Cortex of kidney (tissue), 1 donor: ENCODE measurements at places on chromosomes 6 and 20.

DNA sequence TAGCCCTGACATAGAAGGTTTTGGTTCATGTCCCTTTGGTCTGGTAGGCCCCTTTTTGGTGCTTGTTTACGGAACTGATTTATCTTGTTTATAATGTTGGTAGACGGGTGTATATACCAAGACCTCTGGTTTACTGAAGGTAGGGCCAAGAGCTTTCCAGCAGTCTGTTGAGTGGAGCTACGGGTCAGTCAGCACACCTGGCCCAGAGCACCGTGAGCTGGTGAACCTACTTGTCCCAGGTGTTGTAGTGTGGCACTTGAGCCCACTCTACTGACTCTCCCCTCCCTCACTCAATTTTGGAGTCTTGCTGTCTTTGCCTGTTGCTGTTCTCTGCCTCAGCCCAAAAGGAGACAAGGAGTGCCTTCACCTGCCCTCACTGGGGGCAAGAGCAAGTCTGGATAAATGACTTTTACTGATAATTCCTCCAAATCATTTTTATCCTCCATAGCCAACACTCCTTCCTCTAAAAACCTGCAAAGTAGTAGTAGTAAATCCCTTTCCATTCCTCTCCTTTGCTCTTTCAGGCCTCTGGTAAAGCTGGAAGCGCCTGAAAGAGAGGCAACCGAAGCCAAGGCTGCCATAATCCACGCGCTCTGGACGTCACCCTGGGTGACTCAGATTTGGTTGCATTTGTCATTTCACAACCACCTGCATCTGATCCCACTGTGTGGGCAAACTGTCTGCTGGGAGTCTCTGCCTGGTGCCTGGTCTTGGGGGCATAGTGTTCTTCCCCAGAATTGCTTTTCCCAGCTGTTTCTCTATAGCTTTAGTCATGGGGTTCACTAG, 22.2 kb downstream of the RREB1 start:
- DNase-seq, result no peak

GRCh38 chr6:27141529-27142015, 105.9 kb upstream of the PRSS16 start:
- DNase-seq, result no peak

- DNase-seq, result no peak
These were observed 5.0 kb downstream of the GCNT2 start for GRCh38 chr6:10526156-10526555.

GRCh38 chr6:22149501-22150367, 147.1 kb downstream of the PRL start:
- no peak for DNase-seq

GRCh38 chr6:71347119-71347518, 58.5 kb downstream of the OGFRL1 start:
- no peak for DNase-seq

DNA sequence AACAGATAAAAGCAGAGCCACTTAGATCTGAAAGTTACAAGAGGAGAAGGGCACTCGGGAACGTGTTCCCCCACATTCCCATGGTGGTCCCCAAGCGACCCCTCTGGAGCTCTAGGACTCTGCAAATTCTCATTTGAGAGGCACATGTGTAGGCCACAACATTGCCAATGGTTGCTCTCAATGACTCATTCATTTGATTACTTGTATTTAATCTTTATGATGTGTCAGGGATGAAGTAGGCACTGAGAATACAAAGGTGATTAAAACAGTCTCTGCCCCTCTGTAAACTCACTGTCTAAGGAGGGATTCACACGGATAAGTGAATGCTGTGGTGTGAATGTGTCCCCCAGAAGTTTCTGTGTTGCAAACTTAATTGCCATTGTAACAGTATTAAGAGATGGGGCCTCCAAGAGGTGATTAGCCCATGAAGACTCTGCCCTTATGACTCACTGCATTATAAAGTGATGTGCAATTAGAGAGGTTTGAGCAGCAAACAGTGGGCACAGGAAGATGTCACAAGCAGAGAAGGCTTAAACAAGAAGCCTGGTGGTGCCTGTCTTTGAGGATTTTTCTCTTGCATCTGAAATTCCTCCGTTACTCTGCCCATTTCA, 34.0 kb upstream of the TRAM2 start:
- DNase-seq, result no peak

DNA sequence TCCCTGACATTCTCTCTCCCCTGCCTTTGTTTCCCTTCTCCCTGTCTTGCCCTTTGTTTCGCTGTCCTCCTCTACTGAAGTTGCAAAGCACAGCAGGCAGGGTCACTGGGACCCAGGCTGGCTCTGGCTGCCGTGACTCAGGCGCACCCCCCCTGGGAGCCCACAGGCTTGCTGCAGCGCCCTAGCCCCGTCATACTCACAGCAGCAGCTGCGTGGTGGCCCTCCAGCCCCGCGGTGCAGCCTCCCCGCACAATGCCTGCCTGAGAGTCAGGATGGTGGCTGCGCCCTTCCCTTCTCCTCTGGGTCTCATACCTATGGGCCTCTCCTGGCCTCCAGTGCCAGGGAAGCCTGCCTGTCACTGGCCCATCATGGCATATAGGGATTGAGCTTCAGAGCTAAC, 41.7 kb downstream of the TXNDC5 start:
- no peak for DNase-seq

- DNase-seq, result no peak
These were observed 74.4 kb downstream of the HDGFL1 start for GRCh38 chr6:22643780-22644179.

DNA sequence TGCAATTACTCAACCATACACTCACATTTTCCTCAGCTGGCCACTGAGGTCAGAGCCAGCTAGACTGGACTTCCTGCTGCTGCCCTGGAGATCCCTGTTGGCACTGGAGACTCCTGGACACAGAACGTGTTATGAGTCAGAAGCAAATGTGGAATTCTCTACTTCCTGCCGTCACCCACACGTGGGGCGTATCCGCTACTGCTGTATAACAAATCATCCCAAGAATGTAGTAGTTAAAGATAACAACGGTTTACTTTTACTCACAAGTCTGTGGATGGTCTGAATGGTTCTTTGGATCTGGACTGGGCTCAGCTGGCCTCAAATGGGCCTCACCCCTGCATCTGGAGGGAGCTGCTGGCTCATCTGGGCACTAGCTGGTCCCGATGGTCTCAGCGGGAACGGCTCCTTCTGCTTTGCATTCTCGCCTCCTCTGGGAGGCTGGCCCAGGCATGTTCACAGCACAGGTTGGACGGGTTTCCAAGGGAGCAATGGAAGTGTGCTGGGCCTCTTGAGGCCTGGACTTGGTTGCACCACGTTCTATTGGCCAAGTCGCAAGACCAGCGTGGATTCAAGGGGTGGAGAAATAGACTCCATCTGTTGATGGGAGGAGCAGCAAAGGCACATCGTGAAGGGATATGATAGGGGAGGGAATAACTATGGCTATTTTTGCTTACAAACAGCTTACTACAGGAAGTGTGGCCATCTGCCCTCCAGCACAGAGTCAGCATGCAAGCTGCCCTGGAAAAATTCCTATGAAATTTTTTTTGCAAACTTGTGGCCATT, 118.5 kb downstream of the SNX5 start:
- DNase-seq, result no peak

DNA sequence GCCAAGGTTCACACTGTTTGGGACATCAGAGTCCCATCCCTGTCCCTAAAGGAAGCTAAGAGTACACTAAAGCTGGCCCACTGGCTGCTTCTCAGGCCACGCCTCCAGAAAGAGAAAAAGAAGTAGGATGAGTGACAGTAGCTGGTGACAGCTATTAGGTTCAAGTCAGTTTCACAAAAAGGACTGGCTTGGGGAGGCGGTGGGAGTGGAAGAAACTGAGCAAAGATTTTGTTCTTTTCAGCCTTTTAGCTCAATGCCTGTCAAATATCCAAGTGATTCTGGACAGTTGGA, 374.7 kb downstream of the ZFAND3 start:
- DNase-seq, result no peak

- peak; percentile 58 for DNase-seq
These were observed 30.4 kb downstream of the ZC3H12D start for GRCh38 chr6:149454346-149454848.

DNA sequence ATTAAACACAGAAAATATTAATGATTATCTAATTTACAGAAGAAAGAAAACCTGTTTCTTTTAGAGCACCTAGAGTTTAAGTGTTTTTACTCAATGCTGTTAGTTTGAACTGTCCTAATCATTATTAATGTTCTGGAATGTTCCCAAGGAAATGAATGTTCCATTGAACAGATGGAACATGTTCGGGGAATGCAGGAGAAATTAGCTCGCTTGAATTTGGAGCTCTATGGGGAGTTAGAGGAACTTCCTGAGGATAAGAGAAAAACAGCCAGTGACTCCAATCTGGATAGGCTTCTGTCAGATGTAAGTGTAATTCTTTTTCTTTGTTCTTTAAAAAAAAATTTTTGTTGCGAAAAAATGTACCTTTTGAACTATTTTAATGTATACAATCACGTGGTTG, 10.8 kb upstream of the ECT2L start:
- DNase-seq, result no peak

DNA sequence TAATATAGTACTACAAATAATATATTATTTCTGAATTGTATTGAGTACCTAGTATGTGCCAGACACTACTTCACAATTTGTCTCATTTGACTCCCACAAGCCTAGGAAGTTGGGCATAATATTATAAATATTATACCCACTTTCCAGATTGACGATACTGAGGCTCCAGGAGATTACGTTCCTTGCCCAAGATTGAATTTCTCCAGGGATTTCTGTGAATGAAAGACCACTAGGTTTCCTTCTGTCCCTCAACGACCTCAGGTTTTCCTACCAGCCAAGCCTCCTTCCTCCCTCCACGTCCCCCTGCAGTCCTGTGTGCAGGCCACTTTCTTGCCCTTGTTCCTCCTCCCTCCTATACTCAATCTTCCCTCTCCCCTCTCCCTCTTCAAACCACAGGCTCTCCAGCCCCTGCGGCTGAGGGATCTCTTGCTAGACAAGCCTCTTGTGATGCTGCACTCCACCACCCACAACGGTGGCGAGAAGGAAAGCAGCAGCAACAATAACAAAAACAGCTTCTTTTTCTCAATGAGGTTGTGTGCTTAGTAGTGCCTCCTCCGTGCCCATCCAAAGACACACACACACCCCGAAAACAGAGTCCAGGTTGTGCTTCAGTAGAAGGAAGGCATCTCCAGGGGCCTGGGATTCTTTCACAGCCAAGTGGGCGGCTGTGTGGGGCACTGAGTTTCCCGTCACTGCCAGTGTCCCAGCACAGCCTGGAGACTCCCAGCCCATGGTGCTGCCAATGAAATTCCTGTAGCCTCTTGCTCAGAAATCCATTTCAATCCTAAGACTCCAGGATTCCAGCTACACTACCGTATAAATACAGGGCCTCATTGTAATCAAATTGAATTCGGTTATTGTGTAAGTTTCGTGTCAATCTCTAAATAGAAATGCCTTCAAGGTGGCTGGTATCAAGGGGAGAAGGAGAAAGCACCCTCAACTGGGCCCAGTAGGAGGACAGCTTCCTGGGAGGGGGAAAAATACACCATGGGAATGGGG, 94.4 kb downstream of the NCR2 start:
- DNase-seq, result no peak

GRCh38 chr6:136012198-136012887, 160.8 kb downstream of the PDE7B start:
- DNase-seq, result no peak

DNA sequence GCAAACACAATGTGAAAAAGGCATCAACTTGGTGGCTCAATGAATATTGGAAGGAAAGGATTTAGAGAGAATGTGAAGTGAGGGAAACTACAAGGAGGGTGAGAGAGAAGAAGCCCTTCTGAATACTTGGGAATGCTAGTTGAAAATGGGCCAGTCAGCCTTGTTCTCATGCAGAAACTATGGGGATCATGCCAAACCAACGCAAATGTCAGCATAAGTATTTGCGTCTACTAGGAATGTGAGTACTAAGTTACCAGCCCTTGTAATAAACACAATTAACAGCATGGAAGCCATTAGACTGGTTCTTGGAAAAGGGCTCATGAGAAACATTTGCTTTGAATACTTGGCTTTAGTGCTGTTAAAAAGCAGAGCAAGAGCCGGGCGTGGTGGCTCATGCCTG, 54.9 kb upstream of the AIG1 start:
- no peak for DNase-seq

- no peak for DNase-seq
These were observed 44.1 kb upstream of the GCM1 start for GRCh38 chr6:53192682-53193188.

GRCh38 chr6:26152226-26153101, 65.2 kb downstream of the HFE start:
- no peak for DNase-seq

GRCh38 chr6:36493859-36494258, 51.1 kb downstream of the KCTD20 start:
- DNase-seq, result no peak

- DNase-seq, result no peak
These were observed 136.4 kb upstream of the SALL4 start for GRCh38 chr20:51938559-51939258.

- no peak for DNase-seq
These were observed 23.1 kb upstream of the DACT2 start for GRCh38 chr6:168342636-168343035.

DNA sequence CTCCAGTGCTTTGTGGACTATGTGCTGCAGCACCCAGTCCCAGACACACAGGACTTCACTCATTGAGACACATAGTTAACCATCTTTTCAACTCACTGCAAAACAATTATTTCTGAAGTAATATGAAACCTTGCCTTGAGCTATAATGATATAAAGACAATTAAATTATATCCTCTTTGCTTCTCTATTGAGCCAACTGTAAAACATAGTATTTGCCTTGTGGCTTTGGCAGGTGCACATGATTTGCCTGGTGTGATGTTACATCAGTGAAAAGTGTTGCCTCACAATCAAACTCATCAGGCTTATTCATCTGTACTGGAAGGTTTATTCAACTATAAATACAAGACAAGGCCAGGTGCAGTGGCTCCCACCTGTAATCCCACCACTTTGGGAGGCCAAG, 80.6 kb downstream of the NCOA7 start:
- DNase-seq, result no peak

GRCh38 chr20:41229259-41229658, 88.3 kb downstream of the ZHX3 start:
- DNase-seq, result no peak

- no peak for DNase-seq
These were observed 37.6 kb upstream of the ZBP1 start for GRCh38 chr20:57657535-57658446.
